ENCODE measurements at places on chromosomes 2 and 18. TPM values are rescaled to one million over a fixed set of nuclear protein-coding genes. Genes with fewer than 3 reads are reported as not detected.

Gene CD8B2
- total RNA-seq, result not detected

Gene EFR3B
- 8.9 TPM for total RNA-seq

Gene GPAT2
- 6.6 TPM for total RNA-seq

Gene MBOAT2
- total RNA-seq, result 48.2 TPM

Gene RSAD2
- total RNA-seq, result 4.6 TPM

DNA sequence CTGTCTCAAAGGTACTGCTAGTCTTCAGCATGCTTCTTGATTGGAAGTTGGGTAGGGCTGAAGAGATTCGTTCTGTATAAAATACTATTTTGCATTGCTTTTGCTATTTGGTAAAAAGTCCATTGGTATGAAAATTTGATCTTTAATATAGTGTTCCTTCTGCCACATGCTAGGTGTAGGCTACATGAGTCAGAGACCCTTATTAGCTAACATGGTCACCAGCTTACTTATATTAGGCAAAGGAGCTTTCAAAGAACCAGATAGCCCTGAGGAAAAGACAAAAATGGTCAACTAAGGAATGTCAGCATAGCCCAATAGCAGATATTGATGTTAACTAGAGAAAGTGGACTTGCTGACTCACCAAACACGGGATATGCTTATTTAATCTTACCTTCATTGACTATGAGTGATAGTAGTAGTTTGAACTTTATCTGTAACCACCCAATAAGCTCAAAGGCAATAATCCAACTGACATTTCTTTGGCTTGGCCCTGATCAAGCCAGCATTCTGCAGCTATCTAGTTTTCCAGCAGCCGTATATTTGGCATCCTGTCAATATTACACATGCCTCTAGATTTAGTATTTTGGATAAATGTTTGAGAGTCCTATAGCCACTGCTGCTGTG, 110.0 kb downstream of the TPGS2 start:
- DNase-seq, result no peak

GRCh38 chr2:221492636-221493035, 79.5 kb downstream of the EPHA4 start:
- no peak for DNase-seq

- no peak for DNase-seq
Observed at GRCh38 chr18:10299643-10300042, 154.8 kb upstream of the APCDD1 start.

GRCh38 chr18:77619525-77619924, 369.9 kb downstream of the GALR1 start:
- no peak for DNase-seq

DNA sequence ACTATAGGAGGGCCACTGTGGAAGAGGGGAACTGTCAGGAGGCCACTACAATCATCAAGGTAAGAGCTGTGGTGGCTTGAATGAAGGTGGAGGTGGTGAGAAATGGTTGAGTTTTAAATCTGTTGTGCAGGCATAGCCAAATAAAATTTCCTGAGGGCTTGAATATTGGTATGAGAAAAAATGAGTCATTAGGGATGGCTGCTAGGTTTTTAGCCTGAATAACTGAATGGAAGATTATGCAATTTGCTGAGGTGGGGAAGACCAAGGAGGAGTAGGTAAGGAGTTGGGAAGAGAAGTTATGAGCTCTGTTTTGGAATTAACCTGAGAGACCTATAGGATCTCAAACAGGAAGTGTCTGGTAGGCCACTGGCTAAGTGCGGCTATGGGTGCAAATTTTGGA, 84.0 kb downstream of the KLHL14 start:
- DNase-seq, result no peak

DNA sequence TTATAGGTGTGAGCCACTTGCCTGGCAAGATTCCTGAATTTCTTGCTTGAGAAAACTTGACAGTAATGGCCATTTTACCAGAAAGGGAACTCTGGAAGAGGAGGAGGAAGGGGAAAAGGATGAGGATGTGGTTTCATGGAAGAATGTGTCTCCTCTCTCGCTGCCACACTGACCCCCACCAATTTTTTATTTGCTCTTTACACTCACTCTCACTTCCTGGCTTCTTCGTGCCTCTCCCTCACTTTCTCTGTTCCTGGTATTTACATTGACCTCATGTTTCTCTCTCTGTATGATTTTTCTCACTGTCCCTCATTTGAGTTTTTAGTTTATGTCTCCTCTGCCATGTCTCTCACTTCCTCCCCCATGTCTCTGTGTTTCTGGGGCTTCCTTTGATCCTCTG, 134.5 kb upstream of the CAB39 start:
- no peak for DNase-seq

Data from cardiac septum (tissue), 1 donor.